Stimulated activated CD8-positive, alpha-beta memory T cell treated with anti-CD3 and anti-CD28 coated beads, Interleukin-15, amount 100 ng/mL, for 1 hour (primary cell): ENCODE measurements at places on chromosomes 7 and 10.

GRCh38 chr7:158097453-158098124, 490.0 kb downstream of the PTPRN2 start:
- no peak for DNase-seq

- no peak for DNase-seq
Observed at GRCh38 chr7:1441615-1442354, 17.5 kb downstream of the MICALL2 start.

- DNase-seq = no peak
Observed at GRCh38 chr10:49008091-49008490, 68.5 kb upstream of the LRRC18 start.

- DNase-seq = no peak
Observed at GRCh38 chr7:75814407-75814947, 871 bp upstream of the CCL24 start.
